Thoracic aorta (tissue), 2 donors: ENCODE measurements at places on chromosomes 5 and 9. TPM values are rescaled to one million over a fixed set of nuclear protein-coding genes. Genes with fewer than 3 reads are reported as not detected.

Gene B4GALT1
- 86.6 TPM for total RNA-seq

Gene NPR2
- total RNA-seq = 30.8 TPM

Gene PCDHA4
- total RNA-seq = 0.78 TPM

Gene KIAA1958
- 6.0 TPM for total RNA-seq

Gene TPD52L3
- 0.42 TPM for total RNA-seq

Gene TSLP
- total RNA-seq = not detected

Gene TIMD4
- total RNA-seq = not detected

Gene UBE2R2
- total RNA-seq = 21.3 TPM

Gene SMIM3
- total RNA-seq = 46.4 TPM

Gene LECT2
- total RNA-seq = not detected
